ENCODE measurements at places on chromosomes 5 and 9.

DNA sequence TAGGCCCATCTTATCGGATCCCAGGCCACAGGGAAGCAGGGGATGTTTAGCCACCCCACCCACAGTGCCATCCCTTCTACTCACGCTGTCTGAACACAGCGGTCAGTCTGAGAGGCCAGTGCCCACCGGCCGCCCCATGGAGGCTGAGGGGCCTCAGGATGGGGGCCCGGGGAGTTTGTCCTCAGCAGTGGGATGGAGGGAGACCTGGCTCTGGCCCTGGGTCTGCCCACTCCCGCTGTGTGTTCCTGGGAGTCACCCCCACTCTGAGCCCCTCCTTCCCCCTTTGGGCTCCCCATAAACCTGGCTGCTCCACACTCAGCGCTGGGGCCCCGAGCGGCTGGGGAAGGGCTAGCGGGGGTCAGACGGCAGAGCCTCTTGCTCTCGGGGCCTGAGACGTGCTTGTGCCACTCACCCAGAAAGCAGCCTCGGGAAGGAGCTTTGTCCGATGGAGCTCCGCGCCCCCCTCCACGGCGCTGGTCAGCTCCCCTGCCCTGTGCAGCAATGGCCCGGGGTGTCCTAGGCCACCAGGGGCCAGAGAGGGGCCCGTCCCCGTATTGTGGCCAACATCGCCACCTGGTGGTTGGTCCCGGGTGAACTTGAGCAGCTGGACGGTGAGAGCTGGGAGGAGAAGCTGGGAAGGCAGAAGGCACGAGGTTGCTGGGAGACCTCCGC is 10.9 kb upstream of the LAMC3 start:
- DNase-seq, result peak; percentile 65

DNA sequence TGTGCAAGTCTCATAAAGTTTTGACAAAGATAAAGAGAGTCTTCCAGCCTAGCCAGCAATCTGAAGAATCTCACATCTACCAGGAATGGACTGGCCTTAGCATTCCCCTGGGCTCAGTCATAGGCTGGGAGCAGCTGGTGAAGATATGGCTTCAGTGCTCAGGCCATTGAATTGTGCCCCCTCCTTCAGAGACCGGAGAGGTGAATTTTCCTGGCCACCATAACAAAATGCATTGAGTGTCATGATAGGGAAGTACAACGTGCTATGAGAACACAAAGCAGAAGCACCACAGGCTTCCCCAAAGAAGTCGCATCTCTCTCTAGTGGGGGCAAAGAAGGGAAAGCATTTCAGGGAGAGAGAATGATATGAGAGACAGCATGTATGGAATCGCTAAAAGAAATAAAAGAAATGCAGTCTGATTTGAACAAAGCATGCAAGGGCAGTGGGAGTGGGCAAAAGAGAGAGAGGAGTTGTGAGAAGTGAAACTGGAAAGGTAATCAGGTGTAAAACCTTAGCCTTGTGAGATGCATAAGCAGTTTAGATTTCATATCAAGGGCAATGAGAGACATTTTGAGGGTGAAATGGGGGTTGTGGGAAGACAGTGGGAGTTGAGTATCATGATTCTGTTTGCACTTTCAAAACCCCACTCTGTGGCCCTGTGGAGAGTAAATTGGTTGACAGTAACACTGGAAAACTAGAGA is 57.1 kb upstream of the NMUR2 start:
- peak; percentile 56 for DNase-seq

GRCh38 chr5:9226016-9226536 is 319.8 kb downstream of the SEMA5A start:
- DNase-seq, result no peak

DNA sequence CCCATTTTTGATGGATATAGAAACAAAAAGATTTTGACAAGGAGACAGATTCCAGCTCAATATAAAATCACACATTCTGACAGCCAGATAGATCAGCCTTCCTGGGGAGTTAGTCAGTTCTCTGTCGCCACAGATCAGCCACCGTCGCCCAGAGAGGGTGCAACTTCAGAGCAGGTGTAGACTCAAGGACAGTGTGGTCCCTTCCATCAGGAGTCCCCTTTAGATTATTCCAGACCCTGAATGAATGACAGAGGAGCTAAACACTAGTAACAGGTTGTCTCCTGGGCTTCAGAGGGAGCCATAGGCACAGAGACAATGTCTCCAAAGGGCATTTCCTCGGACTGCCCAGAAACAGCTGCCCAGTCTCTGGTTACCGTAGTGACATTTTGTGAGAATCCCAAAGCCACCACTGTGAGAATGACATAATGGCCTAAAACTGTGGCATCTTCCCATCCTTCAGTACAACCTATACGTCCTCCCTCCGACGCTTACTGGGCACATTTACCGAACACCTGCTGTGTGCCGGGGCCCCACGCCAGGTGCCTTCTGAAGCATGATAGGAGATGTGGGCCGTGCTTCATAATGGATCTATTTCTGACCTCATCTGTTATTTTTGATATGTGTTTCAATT is 47.4 kb upstream of the SLC2A8 start:
- DNase-seq, result no peak

GRCh38 chr9:2390028-2390427 is 231.6 kb upstream of the VLDLR start:
- DNase-seq, result no peak

Measured in NCI-H524 (cell line).